Stimulated activated naive CD8-positive, alpha-beta T cell treated with anti-CD3 and anti-CD28 coated beads, Interleukin-15, Interleukin-2, amounts not matched to agents 100 U/mL and 50 U/mL, for 24 hours (primary cell): ENCODE measurements at places on chromosomes 16 and 17.
A peak's percentile ranks its signal among the peaks of the same experiment; 100 is the strongest.

GRCh38 chr16:23902748-23903414 lies 67.1 kb downstream of the PRKCB start:
- DNase-seq = no peak

DNA sequence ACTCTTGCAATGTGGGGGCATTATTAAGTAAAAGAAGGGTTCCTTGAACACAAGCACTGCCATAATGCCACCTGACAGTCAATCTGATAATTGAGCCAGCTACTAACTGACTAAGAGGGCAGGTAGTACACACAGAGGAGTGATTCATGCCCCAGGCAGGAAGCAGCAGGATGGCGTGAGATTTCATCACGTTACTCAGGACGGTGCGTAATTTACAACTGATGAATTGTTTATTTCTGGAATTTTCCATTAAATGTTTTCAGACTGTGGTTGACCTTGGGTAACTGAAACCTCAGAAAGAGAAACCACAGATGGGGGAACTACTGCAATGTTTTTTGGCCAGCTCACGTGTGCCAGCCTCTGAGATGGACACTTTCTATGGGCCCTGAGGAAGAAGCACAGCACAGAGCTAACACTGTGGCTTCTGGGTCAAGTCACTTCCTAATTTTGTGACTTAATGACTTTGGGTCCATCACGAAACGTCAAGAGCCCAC lies 46.7 kb downstream of the C17orf67 start:
- DNase-seq = peak; percentile 56

DNA sequence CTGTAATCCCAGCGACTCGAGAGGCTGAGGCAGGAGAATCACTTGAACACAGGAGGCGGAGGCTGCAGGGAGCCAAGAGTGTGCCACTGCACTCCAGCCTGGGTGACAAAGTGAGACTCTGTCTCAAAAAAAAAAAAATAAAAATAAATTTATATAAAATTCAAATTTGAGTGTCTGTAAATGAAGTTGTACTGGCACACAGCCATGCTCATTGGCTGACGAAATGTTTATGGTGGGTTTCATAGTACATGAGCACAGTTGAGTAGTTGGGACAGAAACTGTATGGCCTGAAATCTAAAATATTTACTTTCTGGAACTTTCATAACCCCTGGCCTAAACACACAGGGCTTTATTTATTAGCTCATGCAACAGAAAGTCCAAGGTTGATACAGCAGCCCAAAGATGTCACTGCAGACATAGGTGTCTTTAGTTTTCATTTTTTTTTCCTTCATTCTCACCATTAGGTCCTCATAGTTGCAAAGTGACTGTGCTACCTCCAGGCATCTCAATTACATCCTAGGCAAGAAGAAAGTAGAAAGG lies 355.3 kb downstream of the SLC39A11 start:
- no peak for DNase-seq

- DNase-seq = no peak
Measured at GRCh38 chr16:79171931-79172705, 428.4 kb downstream of the MAF start.
